ENCODE measurements at places on chromosomes 2 and 18.

DNA sequence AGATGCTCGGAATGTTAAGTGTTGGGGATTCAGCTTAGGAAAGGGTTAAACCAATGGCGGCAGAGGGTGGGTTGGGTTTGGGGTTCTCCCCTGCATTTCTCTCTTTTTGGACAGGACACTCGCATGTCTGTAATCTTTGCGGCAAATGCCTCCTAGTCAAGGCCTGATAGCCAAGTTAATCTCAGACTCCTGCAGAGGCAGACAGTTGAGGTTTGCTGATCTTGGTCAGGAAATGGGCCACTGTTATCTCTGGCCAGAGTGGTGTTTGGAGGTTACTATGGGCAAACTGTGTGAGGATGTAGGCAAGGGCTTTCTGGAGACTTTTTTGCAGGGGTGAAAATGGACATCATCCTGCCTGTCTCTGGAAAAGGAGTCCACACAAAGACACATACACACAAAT, 188.8 kb downstream of the SETBP1 start:
- DNase-seq = no peak

DNA sequence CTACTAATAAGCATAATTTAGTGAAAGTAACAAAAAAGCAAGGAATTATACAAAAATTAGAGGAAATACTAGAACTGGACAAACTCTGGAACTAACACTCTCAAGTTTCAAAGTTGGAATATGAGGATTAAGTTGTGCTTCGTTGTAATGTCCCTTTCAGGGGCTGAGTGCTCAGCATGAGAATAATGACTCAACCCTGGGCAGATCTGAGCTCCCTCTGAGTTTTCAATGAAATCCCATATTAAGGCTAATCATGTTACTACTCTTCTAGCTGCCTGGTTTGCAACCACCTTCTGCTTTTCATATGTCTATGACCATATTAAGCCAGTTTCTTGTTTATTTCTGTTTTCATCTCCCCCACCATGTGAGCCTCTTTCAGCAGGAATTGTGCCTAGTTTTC, 274.9 kb upstream of the LRRTM4 start:
- DNase-seq = no peak

DNA sequence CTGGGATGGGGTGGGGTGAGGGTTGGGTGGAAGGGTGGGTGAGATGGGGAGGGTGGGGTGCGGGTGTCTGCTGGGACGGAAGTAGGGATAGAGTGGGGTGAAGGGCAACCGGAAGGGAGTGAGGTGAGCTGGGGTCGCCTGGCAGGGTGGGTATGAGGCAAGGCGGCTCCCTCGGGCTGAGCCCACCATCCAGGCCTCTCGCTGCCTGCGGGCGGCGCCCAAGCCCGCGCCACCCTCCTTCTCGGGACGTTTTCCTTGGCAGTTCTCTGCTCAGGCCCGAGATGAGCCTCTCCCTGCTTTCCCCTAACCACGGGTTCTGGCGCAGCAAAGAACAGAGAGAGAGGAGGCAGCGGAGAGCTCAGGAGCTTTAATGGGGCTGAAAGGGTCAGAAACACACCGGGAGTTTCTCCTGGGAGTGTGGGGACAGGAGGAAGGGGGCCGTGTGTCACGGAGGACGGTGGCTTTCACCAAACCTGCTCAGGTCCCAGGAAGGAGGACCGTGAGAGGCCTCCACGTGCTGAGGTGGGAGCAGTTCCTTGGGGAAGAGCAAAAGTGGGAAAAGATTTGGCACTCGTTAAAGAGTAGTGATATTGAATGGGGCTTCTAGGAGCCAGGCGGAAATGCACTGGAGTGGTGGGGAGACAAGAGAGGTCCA, 4.1 kb downstream of the FEV start:
- DNase-seq = no peak

- peak; percentile 3 for DNase-seq
Observed at GRCh38 chr2:188235364-188235763, 56.3 kb upstream of the GULP1 start.

GRCh38 chr2:118990757-118991545, 49.0 kb downstream of the MARCO start:
- no peak for DNase-seq

- DNase-seq = no peak
Observed at GRCh38 chr2:215605214-215605613, 169.3 kb upstream of the FN1 start.

DNA sequence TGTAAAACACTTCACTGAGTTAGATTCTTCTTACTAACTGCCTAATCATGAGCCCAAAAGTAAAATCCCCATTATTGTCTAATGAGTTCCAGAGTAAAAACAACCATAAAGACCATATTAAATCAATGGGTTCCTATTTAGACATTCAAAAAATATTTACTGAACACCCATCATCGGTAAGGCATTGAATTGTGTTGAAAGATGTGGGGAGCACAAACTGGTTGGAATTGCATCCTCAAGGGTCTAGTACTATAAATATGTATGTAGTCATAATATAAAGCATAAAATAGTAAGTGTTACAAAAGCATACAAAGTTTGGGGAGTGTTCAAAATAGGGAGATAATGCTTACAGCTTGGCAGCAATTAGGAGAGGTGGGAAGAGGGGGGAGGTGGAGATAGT, 3.0 kb upstream of the MARCHF4 start:
- no peak for DNase-seq

GRCh38 chr2:72917138-72917876, at the start of gene EMX1:
Gene EMX1 (plus strand): TSS chr2:72917519. CDS start chr2:72917853, 334 bp downstream.
- DNase-seq = no peak

- no peak for DNase-seq
Observed at GRCh38 chr2:75432761-75433361, 127.9 kb downstream of the EVA1A start.

- no peak for DNase-seq
Observed at GRCh38 chr2:45882707-45883602, 231.5 kb downstream of the PRKCE start.

DNA sequence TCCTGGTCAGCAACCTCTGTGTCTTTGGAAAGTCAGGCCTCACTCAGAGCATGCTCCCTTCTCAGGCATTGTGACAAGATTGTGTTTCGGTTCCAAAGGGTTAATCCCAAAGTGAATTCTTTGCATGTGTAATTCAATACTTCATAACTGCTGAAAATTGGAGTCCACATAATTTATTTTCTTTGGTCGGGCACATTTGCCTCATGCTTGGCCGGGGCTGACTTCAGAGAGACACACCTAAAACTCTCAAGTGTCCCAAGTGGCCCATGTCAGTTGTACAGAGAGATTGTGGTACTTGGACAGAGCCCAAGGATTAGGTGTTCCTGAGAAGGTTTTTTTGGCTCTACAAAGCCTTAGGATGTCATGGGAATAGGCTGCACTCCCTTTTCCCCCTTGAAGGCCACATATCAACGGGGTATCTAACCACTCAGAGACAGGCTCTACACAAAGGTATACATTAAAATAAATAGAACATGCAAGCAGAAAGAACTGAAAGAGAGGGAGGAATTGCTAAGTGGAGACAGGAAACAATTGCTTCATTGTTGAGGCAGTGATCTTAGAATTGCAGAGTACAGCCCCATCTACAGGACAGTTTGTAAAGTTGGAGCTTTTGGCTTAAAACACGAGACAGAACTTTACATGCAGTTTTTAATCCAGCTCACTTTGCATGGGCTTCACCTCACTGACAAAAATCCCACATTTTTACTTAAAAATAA, 1232.3 kb upstream of the ZEB2 start:
- no peak for DNase-seq

- no peak for DNase-seq
Observed at GRCh38 chr2:115412501-115412900, 970.1 kb downstream of the DPP10 start.

- peak; percentile 62 for DNase-seq
Observed at GRCh38 chr2:234544659-234545611, 48.1 kb upstream of the ARL4C start.

GRCh38 chr2:219595256-219595655, 2.4 kb upstream of the STK11IP start:
- no peak for DNase-seq

GRCh38 chr18:22822841-22823508, 110.2 kb upstream of the RBBP8 start:
- no peak for DNase-seq

GRCh38 chr18:36307513-36307912, 10.0 kb downstream of the FHOD3 start:
- DNase-seq = no peak

DNA sequence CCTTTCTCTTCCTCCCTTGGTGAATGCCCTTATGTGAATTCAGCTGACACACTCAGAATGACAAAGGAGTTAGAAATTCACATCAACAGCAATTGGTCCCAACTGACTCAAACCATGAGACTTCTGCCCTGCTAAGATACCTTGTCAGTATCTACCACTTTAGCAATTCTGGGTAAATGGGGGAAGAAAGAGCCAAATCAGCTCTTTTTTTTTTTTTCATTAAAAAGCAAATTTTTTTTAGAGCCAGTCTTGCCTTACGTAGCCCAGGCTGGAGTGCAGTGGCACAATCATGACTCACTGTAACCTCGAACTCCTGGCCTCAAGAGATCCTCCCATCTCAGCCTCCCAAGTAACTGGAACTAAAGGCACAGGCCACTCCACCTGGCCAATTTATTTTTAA, 1.7 kb upstream of the PPP4R1 start:
- no peak for DNase-seq

DNA sequence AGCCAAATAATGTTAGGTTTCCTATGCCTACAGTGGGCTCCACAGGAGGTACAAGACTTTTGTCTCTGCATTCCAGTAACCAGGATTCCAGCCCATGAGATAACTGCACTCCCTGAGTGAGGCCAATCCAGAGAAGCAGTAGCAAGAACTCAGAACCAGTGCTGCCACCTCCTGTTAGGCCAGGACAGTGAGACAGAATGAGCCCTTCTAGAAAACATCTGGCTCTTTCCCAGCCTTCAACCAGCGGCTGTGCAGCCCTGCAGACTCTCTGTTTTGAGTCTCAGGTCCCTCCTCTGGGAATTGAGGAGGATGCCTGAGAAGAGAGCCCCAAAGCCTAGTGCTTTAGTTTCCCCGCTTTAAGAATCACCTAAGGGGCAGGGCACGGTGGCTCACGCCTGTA, 44.2 kb downstream of the ARID5A start:
- DNase-seq = no peak

GRCh38 chr18:80167931-80168330, 58.9 kb downstream of the ADNP2 start:
- no peak for DNase-seq

- DNase-seq = no peak
Observed at GRCh38 chr2:15539999-15540398, 21.1 kb downstream of the NBAS start.

GRCh38 chr18:23837591-23837990, 148.3 kb downstream of the LAMA3 start:
- DNase-seq = no peak

DNA sequence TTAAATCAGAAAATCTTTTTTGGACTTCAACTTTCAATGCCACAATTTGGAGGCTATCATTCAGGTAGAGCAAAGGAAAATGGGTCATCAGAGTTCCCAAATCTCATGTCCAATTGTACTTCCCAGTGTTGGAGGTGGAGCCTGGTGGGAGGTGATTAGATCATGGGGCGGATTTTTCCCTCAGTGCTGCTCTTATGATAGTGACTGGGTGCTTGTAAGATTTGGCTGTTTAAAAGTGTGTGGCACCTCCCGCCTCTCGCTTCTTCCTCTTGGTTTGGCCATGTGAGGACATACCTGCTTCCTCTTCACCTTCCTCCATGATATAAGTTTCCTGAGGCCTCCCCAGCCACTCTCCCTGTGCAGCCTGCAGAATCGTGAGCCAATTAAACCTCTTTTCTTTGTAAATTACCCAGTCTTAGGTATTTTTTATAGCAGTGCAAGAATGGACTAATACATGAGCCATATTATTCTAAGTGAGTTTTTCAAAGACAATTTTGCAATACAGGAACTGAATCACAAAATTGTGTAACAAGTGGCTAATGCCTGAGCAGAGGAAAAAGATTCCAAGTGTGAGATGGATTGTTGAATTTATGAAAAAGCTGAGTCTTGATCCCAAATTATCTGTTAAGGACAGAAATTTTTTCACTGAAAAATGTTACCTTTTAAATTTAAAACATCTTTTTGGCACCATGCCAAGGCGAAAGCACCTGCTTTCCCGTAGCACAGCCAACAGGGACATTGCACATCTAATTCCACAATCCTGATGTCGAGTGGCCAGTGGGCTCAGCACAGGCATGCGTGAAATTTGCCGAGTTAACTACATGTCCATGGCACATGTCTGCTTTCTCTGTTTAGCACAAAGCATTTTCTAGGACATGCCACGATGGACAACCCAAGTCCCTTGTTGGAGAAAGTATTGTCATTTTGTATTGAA, 150.9 kb downstream of the COL6A3 start:
- DNase-seq = no peak

DNA sequence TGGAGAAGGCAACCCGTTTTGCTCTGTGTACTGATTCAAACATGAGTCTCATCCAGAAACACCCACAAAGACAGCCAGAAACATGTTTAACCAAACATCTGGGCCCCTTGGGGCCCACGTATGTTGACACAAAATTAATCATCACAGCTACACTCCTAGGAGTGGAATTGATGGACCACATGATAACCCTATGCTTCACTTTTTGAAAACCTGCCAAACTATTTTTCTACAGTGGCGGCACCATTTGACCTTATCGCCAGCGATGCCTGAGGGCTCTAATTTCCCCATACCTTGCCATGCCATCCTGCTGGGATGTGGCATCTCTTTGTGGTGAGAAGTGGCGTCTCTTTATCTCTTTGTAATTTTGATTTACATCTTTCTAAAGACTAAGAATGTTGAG, 38.5 kb downstream of the PSMG2 start:
- no peak for DNase-seq

DNA sequence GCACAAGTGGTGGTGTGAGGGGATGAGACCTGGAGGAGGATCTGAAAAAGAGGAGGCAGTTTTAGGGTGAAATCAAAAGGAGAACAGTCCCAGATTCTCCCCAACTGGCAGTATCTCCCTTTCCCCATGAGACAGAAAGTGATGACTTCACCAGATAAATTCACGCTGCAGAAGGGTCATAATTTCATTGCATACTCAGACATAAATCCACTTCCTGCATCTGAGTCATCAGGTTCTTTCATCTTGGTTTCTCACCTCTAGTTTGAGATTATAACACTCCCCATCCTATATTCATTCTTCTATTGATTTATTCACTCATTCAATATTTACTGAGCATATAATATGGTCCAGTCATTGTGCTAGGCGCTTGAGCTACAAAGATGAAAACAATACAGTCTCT, 64.7 kb downstream of the CCDC148 start:
- DNase-seq = no peak

- no peak for DNase-seq
Observed at GRCh38 chr18:48184118-48184517, 225.1 kb downstream of the ZBTB7C start.

DNA sequence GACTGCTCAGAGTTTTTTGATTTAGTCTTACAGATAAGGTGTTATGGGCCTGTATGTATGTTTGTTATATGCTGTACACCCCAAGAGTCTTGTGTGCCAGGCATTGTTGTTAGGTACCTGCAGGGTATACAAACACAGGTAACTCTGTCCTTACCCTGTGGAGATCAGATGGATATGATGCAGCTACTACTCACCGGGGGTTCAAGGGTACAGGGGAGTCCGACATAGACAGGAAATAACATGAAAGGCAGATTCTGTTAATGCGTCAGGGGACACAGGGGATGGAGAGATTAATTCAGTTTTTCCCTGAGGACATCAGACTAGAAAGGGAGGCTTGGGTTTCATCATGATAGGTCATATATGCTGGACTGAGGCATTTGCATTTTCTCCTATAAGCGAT, 31.3 kb downstream of the TRAK2 start:
- no peak for DNase-seq

All from stimulated activated CD8-positive, alpha-beta memory T cell treated with anti-CD3 and anti-CD28 coated beads, Interleukin-2, amount 100 ng/mL, for 48 hours (primary cell).